Stimulated activated naive B cell treated with anti-CD40 and anti-IgM and Interleukin-4, amounts not matched to agents 10 μg/mL and 1 μg/mL and 100 μg/mL, for 72 hours (primary cell): ENCODE measurements at places on chromosomes 13 and 19.

DNA sequence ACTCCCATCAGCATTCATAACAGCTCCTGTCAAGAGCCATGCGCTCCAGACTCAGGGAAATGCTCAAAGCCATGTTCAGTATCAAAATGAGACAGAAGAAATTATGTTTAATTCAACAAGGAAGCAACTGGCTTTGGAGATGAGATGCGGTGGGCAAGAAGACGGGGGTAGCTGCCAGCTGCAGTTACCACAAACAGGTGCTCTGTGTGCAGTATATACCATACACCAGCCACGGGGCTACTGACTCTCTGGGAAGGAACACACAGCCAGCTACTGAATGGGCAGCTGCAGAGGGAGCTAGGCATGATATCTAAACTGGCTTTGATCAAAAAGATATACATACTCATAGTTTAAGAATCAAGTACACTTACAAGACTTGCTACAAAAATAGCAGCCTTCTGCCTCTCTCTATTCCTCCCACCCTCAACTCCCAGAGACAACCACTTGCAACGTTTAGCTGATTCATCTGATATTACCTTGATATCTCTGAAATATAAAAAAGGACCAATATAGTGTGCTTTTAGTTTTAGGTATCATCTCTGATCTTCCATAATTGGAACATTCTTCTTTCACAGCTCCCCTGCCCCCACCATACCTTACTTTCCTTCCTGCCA is 593.0 kb downstream of the UQCRFS1 start:
- peaks cover 3% of the 10 kb centered on the region for H3K36me3 ChIP-seq
- DNase-seq: no peak
- no peak overlapping the region for H3K4me3 ChIP-seq
- no peak overlapping the region for H3K27ac ChIP-seq

GRCh38 chr19:35153701-35154524 is 622 bp upstream of the FXYD5 start:
- peak; percentile 58 for DNase-seq
- peak overlapping the region; percentile 96 for H3K27ac ChIP-seq
- H3K36me3 ChIP-seq: peaks cover 38% of the 10 kb centered on the region
- H3K27me3 ChIP-seq: no peaks in the 10 kb centered on the region
- H3K4me3 ChIP-seq: peak overlapping the region; percentile 96

DNA sequence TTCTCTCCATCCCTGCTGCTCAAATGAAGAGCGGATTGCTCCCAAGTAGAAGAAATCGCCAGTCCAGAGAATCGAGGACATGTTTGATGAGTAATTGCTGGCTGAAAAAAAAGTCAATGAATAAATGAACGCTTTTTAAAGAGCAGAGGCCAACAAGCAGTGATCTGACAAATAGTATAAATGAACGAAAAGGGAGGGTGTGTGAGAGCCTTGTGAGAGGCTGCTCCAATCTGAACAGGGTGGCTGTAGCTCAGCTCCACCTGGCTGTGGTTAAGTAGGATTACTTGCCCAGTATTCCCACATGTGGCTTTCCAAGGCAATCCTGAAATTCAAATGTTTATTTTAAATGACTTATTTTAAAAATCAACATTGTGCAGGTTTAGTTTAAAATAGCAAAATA is 117.1 kb downstream of the TSHZ3 start:
- DNase-seq: no peak
- no peaks in the 10 kb centered on the region for H3K36me3 ChIP-seq
- H3K4me1 ChIP-seq: no peaks in the 10 kb centered on the region
- H3K27me3 ChIP-seq: no peaks in the 10 kb centered on the region
- H3K27ac ChIP-seq: no peak overlapping the region

- H3K4me1 ChIP-seq: peaks cover 8% of the 10 kb centered on the region
- no peaks in the 10 kb centered on the region for H3K27me3 ChIP-seq
- DNase-seq: no peak
- H3K4me3 ChIP-seq: no peak overlapping the region
- H3K36me3 ChIP-seq: peaks cover 43% of the 10 kb centered on the region
- H3K27ac ChIP-seq: no peak overlapping the region
Observed at GRCh38 chr19:48149430-48149829, 20.7 kb downstream of the LIG1 start.

DNA sequence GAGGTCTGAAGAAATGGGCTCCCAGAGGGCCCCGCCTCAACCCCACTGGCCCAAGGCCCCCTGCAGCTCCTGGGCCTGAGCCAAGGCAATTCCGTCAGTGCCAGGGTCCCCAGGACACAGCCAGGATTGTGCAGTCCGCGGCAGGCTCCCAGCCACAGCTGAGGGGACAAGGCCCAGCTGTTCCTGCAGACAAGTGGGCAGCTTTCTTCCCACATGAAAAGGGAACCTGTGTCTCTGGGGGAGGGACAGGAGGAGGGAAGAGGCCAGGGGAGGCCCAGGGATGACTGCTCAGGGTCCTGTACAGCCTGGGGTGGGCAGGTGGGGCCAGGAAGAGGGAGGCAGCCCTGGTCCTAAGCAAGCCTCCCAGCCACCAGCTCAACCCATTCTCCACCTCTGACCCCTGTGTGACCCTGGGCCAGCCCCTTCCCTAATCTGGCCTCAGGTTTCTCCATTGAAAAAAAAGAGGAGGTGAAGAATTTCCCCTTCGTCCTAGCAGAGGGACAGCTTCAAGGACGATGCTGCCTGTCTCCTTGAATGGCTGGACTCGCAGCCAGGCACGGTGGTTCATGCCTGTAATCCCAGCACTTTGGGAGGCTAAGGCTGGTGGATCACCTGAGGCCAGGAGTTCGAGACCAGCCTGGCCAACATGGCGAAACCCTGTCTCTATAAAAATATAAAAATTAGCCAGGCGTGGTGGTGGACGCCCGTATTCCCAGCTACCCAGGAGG is 20.5 kb upstream of the VSTM2B start:
- H3K4me3 ChIP-seq: no peak overlapping the region
- no peaks in the 10 kb centered on the region for H3K4me1 ChIP-seq
- H3K27me3 ChIP-seq: peaks cover 21% of the 10 kb centered on the region
- DNase-seq: no peak
- H3K36me3 ChIP-seq: no peaks in the 10 kb centered on the region
